ENCODE measurements at places on chromosomes 4 and X. TPM values are rescaled to one million over a fixed set of nuclear protein-coding genes. Genes with fewer than 3 reads are reported as not detected.

- no peak for DNase-seq
Measured at GRCh38 chr4:65069177-65069576, 601.1 kb downstream of the EPHA5 start.

DNA sequence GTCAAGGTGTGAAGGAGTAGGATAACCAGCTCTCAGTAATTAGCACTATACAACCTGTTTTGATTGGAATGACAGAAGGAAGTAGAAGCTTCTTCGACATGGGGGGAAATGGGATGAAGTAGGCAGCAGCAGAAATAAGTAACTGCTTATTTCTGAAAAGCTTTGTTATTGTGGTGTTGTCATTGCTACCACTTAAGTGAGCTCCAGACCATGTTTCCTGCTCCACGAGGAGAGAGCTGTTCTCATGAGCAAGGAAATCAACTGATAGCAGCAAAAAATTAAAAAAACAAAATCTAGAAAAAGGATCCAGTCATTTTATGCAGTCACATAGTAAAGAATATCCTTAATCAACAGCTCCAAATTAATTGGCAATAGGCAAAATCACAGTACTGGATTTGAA is 106.1 kb upstream of the TLL1 start:
- DNase-seq = no peak

DNA sequence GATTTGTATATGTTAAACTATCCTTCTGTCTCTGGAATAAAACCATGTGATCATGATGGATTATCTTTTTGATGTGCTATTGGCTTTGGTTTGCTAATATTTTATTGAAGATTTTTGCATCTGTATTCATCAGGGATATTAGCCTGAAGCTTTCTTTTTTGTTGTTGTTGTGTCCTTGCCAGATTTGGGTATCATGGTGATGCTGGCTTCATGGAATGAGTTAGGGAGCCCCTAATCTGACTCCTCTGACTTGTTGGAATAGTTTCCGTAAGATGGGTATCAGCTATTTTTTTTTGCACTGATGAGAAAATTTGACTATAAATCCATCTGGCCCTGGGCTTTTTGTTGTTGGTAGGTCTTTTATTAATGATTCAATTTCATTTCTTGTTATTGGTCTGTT is 45.7 kb downstream of the ATP10D start:
- DNase-seq = no peak

GRCh38 chr4:81786766-81787165 is 315.1 kb upstream of the RASGEF1B start:
- no peak for DNase-seq

GRCh38 chrX:132277953-132278614 is 58.8 kb upstream of the RAP2C start:
- DNase-seq = peak; percentile 68

Gene ENAM
- total RNA-seq = 0.25 TPM

Gene MAGED4B
- 1.3 TPM for total RNA-seq

Gene EPHA5
- total RNA-seq = not detected

Gene CSAG1
- not detected for total RNA-seq

Data from left lobe of liver (tissue), 2 donors.